NCI-H1105 treated with DMSO at 0.1 percent for 48 hours (cell line): ENCODE measurements at places on chromosomes 5 and 9.

GRCh38 chr5:129541648-129542251 is 81.7 kb downstream of the ADAMTS19 start:
- no peak for DNase-seq

GRCh38 chr5:172342918-172343317 is 59.4 kb upstream of the UBTD2 start:
- DNase-seq: no peak

GRCh38 chr9:136687721-136688223 is 515 bp upstream of the AGPAT2 start:
- DNase-seq: no peak

DNA sequence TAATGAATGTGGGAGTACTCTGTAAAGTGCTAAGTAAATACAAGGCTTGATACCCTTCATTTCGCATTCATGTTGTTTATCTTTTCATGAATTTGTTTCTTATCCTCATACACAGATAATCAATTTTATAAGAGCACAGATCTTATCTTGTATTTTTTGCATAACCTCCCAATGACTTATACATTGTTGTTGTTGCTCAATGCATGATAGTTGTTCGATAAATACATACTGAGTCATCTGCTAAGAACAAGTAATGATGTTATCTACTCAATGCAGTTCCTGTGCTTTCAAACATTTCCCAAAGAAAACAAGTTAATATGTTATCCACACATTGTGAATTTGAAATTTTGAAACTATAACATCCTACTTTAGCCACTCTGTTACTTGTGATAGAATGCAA is 60.7 kb downstream of the TAF11L14 start:
- DNase-seq: no peak

DNA sequence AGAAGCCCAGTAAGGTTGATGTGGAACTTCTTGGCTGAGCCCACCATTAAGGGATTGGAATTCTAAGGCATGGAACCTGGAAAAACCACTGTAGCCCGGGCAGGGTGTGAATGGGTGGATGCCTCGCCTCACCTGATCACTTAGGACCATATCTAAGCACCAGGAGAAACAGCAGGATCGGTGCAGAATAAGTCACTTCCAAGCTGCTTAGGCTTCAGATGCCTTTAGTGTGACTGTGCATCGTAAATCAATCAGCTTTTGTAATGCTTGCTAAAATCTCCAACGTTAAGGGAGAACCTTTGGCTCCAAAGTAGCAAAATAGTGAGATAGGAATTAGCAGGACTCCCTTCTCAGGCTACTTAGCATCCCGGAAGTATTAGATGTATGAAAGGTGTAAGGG is 103.9 kb upstream of the MEGF10 start:
- DNase-seq: no peak

GRCh38 chr5:74127381-74128320 is 501.7 kb downstream of the ARHGEF28 start:
- DNase-seq: peak; percentile 80

GRCh38 chr5:115798252-115798651 is 18.2 kb downstream of the CDO1 start:
- DNase-seq: no peak

GRCh38 chr5:64100203-64100602 is 65.4 kb upstream of the RNF180 start:
- no peak for DNase-seq

GRCh38 chr5:173542964-173543363 is 73.5 kb downstream of the BOD1 start:
- no peak for DNase-seq

DNA sequence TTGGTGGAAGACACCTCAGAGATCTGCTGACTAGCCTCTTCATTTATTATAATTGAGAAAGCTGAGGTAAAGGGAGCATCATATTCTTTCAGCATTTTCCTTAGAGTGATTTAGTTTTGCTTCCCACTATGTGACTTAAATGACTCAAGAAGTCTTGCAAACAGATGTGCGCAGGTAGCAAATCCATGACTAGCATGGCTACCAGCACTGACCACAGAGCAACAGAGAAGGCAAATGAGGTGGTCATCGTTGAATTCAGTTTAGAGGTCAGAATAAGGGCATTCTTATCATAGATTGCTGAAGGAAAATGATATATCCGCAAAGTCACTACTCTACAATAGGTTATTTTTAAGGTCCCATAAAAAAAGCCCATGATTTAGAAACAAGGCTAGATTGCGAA is 162.2 kb downstream of the PIK3R1 start:
- no peak for DNase-seq

- peak; percentile 18 for DNase-seq
Measured at GRCh38 chr9:114503522-114504340, 1.5 kb downstream of the WHRN start.

- peak; percentile 92 for DNase-seq
Measured at GRCh38 chr5:124061663-124062062, 549.7 kb downstream of the CSNK1G3 start.

DNA sequence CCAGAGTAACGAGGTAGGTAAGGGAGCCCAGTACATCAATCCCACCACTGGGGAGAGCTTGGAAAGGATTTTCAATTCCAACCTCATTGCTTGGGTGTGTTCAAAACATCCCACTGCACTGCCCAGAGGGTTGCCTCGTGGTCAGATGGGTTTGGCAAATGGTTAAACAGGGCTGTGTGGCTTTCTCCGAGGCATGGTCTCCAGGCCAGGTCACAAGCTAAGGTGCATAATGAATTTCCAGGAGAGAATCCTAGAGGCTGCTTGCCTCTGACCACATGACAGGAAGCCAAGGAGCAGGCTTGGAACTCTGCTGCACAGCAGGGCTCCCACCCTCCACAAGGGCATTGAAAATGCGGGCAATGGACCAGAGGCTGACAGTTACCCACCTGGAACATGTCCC is 51.6 kb downstream of the DAP start:
- DNase-seq: no peak

- DNase-seq: no peak
Measured at GRCh38 chr5:156277290-156277689, 49.7 kb upstream of the SGCD start.

- DNase-seq: no peak
Measured at GRCh38 chr9:135076876-135077430, 10.5 kb upstream of the OLFM1 start.

GRCh38 chr9:92661127-92661526 is 8.8 kb downstream of the IPPK start:
- DNase-seq: no peak

DNA sequence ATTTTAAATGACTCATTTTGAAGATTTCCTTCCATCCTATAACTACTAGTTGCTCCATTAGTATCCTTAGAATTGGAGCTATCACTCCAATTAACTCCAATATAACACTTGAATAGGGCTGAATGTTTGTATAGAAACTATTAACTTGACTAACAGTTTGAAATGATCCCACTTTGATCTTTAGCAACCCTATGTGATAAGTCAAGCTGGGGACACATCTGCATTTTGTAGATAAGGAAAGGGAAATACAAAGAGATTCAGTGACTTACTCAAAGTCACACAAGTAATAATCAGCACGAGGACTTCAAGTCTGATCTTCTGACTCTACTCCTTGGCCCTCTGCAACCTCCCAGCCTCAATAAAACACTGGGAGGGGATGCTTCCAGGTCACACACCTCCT is 101.1 kb downstream of the TMEM215 start:
- no peak for DNase-seq

GRCh38 chr5:89735082-89735481 is 674.5 kb downstream of the CETN3 start:
- DNase-seq: no peak

GRCh38 chr5:142977363-142978051 is 207.3 kb downstream of the ARHGAP26 start:
- DNase-seq: no peak

DNA sequence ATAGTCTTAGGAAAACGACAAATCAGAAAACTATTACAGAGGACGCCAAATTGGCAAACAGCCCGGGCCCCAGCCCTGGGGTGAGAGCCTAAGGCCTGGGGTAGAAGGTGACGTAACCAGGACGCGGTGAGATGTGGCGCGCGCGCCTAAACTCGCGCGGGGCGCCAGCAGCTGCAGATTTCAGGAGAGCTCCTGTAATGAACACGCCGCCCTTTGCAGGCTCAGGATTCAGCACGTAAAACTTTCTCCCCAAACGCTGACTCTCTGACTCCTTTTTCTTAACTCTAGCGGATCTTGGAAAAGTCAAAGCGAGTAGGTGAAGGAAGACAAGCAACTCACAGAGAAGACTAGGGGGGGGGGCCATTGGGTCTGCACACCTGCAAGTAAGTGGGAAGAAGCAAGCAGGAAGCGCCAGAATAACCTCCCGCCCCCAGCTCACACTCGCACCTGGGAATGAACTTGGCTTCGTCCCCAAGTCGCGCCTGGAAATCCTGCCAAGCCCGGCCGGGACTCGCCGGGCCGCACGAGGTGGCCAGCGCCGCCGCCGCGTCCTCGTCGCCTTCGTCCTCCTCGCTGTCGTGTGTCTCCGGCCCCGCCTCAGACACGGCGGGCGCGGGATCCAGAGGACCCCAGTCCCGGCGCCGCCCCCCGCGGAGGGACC is 822 bp downstream of the RASEF start:
- DNase-seq: peak; percentile 68

GRCh38 chr5:79423296-79423695 is 90.6 kb downstream of the HOMER1 start:
- DNase-seq: no peak

- no peak for DNase-seq
Measured at GRCh38 chr9:79685577-79685976, 113.8 kb downstream of the TLE4 start.

GRCh38 chr9:7164440-7165330 is 406.9 kb downstream of the KDM4C start:
- peak; percentile 15 for DNase-seq

DNA sequence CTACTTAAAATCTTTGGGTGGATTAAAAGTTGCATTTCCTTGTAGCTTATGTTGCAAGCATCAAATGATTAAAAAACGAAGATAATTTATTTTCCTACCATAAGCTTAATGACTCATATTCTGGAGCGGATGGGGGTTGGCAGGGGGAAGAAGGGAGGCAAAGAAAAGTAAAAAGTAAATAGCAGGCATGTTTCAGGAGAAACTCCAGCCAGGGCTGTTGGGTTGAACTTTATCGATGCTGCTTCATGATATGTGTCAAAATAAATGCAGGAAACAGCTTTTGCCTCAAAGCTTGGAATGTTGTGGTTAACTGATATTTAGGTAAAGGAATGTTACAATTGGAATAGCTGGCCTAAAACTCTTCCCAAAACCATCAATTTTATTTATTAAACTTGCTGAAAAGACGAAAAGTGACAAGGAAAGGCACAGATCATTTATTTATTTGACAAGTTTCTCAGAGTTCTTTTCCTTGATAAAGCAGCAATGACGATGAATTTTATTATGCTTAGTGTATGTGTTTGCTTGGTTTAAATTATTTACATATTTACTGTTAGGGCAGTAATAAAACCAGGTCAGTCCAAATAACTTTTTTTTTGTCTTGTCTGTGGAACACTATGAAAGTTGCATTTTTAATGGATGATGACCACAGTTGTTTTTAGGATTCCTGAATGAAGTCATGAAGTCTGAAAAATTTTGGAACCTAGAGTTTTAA is 177.9 kb downstream of the PCSK1 start:
- no peak for DNase-seq

GRCh38 chr9:94082956-94083355 is 1.3 kb upstream of the PTPDC1 start:
- DNase-seq: no peak

DNA sequence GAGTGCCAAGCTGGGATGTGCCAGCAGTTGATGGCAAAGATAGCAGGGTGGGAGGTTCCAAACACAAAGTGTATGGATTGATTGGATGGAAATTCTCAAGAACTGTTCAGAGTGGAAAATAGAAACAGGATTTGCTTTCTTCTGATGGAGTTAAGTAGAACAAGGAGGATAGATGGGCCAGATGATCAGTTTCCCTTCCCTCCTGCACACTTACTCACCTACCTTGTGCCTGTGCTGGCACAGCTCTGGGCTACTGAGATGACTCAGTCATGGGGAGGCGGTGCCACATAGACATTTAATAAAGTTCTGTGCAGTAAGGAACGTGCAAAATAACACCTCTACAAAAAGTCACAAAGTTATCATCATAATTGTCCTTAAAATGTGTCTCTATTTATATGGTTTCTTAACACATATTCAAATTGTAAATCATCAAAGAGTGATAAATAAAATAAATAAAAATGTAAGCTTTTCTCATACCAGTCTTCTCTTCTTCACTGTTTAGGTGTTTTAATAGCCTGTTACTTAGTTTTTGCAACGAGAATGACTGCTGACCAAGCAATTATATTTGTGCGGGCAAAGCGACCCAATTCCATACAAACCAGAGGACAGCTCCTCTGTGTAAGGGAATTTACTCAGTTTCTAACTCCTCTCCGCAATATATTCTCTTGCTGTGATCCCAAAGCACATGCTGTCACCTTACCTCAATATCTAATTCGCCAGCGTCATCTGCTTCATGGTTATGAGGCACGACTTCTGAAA is 12.7 kb downstream of the PTPDC1 start:
- DNase-seq: no peak

- peak; percentile 44 for DNase-seq
Measured at GRCh38 chr9:96327694-96328352, 25.8 kb upstream of the HSD17B3 start.

- no peak for DNase-seq
Measured at GRCh38 chr9:138062196-138062595, 184.6 kb downstream of the CACNA1B start.

DNA sequence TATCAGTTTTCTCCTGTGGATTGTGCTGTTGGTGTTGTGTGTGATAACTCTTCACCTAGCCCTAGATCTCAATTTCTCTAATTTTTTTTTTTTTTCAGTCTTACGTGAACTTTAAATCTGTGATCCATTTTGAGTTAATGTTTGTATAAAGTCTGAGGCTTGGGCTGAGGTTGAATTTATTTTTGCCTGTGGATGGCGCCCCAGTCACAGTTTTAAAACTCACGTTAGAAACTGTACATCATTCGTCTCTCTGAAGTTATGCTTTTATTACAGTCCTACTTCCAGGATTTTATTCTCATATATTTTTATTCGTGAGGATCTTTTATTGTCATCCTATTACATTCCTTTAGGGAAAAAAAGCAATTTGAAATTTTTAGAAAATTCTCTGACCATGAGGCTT is 103.1 kb downstream of the EHMT1 start:
- no peak for DNase-seq

DNA sequence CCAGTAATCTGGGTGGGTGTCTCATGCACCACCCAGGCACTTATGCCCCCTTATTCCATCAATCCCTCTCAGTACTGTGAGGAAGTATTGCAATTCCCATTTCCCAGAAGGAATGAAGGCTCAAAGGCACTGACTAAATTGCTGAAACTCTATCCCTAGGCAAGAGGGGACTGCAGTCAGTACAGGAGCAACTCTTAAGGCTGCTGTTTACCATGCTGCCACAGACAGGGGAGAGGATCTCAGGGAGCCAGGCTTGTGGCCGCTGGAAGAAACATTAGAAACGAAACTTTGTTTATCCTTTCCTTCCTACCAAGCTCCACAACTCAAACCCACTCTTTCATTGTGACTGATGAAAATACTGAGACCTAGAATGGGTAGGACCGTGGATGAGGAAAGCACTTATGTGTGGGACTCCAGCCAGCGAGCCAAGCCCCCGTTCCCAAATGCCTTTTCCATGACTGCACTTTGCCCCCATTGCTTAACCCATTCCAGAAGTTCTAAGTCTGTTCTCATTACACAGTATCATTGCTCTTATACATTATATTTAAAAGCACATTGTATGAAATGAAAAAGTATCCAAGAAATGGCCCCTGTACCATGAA is 54.3 kb downstream of the TLE1 start:
- no peak for DNase-seq

- no peak for DNase-seq
Measured at GRCh38 chr5:137867664-137868063, at the start of gene MYOT. MYOT (plus strand) TSS chr5:137867860; CDS start chr5:137870652, 2,792 bp downstream.

- DNase-seq: no peak
Measured at GRCh38 chr9:133592731-133593409, 16.3 kb downstream of the FAM163B start.

- no peak for DNase-seq
Measured at GRCh38 chr5:78108564-78108963, 185.9 kb downstream of the AP3B1 start.
